Spleen (tissue), 13 donors: ENCODE measurements at places on chromosomes 2 and 18. TPM values are rescaled to one million over a fixed set of nuclear protein-coding genes. Genes with fewer than 3 reads are reported as not detected.

Gene UPP2
- not detected for total RNA-seq

Gene CCDC178
- 4.7 TPM for total RNA-seq

Gene C1QL2
- total RNA-seq, result not detected

Gene KLHL30
- 0.15 TPM for total RNA-seq

Gene G6PC2
- total RNA-seq, result not detected

Gene CROCC2
- 0.39 TPM for total RNA-seq

Gene ALPG
- total RNA-seq, result not detected

Gene TCF23
- 3.2 TPM for total RNA-seq

Gene NCKAP1
- 40.1 TPM for total RNA-seq

Gene ERFE
- total RNA-seq, result 0.49 TPM

Gene EIF2AK3
- 23.7 TPM for total RNA-seq

Gene SETBP1
- 27.4 TPM for total RNA-seq

GRCh38 chr2:228532233-228532632 is 350.7 kb upstream of the SPHKAP start:
- DNase-seq, result no peak

GRCh38 chr2:43088143-43089073 is 138.0 kb downstream of the ZFP36L2 start:
- DNase-seq, result peak; percentile 25

- no peak for DNase-seq
Observed at GRCh38 chr2:13480057-13480456, 763.3 kb downstream of the TRIB2 start.

- no peak for DNase-seq
Observed at GRCh38 chr2:124027182-124027581, 2.1 kb downstream of the CNTNAP5 start.

DNA sequence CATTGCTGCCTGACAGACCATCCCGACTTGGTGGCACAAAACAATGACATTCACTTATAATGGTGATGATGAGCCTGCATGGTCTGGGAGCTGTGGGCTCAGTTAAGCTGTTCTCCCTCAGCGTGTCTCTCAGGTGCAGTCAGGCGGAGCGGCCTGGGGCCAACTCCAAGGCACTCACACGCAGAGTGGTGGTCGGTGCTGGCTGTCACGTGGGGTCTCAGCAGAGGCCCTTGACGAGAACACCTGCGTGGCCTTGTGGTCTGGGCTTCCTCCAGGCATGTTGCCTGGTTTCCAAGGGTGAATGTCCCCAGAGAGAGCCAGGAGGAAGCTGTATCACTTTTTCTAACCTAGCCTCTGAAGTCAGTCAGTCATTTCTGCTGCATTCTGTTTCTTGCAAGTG is 29.8 kb downstream of the ARMC9 start:
- no peak for DNase-seq

DNA sequence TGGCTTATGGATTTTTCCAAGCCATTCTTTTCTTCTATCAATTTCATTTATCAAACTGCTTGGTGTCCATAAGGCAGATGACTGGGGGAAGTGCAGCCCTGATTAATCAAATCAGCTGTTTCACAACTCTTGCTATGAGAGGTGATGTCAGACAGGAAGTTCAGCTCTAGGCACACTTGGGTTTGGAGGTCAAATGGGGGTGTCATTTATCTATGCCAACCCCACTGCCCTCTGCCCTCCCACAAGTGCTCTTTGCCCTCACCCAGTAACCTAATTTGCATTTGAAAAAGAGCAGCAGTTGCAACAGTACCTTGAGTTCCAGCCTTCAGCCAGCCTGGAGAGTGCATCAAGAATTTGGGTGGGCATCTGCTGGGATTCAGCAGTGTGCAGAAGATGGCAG is 431.3 kb upstream of the SPRED2 start:
- DNase-seq, result no peak

GRCh38 chr2:130827502-130828251 is 9.0 kb upstream of the ARHGEF4 start:
- DNase-seq, result peak; percentile 61

GRCh38 chr2:3475771-3476170 is 43.6 kb downstream of the ADI1 start:
- peak; percentile 59 for DNase-seq

- no peak for DNase-seq
Observed at GRCh38 chr18:22933966-22934423, 867 bp downstream of the RBBP8 start.

GRCh38 chr2:225468131-225468530 is 68.6 kb downstream of the NYAP2 start:
- no peak for DNase-seq

GRCh38 chr18:41706301-41706700 is 248.7 kb upstream of the PIK3C3 start:
- DNase-seq, result no peak

GRCh38 chr2:202127687-202128331 is 54.8 kb downstream of the KIAA2012 start:
- DNase-seq, result no peak

- DNase-seq, result no peak
Observed at GRCh38 chr2:19073522-19073921, 284.9 kb downstream of the OSR1 start.

- DNase-seq, result no peak
Observed at GRCh38 chr2:7272210-7272609, 355.0 kb downstream of the RNF144A start.

DNA sequence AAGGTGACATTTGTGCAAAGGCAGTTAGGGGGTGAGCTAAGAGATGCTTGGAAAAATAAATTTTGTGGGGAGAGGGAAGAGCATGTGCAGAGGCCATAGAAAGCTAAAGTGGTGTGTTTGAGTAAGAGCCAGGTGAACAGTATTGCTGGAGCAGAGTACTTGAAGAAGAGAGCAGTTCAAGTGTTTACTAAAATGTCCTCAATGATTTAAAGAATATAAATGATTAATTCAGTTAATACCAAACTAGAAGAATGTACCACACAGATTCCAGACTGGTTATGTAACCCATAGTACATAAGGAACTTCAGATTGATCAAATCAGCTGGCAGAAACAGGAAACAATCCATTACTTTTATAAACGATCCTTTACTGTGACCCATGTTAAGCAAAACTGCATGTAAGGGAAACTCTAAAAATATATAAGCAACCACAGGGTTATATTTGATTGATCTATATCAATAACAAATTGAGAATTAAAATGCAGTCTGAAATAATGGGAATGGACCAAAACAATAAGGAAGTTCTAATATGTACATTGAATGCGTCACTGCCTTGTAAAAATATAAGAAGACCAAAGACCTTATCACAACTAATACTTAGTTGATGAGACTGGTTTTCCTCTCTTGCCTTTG is 76.9 kb downstream of the LDAH start:
- no peak for DNase-seq

DNA sequence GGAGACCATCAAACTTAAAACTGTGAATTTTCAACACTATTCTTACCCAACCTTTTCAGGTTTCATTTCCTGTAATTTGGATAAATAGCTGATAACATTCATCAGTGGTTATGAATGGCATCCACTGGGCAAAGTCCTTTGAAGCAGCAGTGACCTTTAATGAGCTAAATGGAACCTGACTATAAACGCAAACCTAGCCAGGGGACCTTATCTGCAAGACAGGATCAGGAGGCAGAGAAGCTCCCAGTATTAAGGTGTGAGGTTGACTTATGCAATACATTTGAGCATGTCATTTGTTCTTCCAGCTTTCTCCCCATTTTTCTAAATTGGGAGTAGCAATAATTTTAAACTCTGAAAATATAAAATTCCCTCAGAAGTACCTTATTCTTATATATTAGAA is 38.4 kb downstream of the CREG2 start:
- DNase-seq, result no peak

DNA sequence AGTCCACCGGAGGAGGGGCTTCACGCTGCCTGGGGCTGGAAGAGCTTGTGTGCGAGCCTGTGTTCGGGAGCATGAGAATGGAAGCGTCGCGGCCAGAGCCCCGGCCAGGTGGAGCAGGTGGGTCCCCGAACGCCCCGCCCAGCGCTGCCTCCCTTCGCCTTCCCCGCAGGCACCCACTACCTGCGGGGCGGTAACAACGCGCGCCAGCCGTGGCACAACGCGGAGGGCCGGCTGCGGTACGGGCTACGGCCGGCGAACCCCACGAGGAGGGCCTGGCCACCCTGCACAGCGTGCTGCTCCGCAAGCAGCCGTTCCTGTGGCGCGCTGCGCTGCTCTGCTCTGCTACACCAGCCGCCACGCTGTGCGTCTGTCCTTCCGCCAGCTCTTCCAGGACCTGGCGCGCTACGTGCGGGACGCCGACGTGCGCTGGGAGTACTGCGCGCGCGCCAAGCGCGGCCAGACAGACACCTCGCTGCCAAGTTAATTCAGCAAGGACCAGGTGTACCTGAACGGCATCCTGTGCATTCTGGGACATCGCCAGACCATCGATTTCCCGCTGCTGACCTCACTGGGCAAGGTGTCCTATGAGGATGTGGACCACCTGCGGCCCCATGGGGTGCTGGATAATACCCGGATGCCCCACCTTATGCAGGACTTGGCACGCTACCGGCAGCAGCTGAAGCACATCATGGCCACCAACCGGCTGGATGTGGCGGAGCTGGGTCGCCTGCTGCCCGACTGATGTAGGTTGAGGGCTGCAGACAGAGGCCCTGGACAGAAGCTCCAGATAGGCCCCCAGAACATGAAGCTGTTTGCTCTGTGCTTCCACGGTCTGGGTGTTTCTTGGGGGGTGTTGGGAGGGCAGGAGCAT is 200.6 kb downstream of the NAPG start:
- no peak for DNase-seq

DNA sequence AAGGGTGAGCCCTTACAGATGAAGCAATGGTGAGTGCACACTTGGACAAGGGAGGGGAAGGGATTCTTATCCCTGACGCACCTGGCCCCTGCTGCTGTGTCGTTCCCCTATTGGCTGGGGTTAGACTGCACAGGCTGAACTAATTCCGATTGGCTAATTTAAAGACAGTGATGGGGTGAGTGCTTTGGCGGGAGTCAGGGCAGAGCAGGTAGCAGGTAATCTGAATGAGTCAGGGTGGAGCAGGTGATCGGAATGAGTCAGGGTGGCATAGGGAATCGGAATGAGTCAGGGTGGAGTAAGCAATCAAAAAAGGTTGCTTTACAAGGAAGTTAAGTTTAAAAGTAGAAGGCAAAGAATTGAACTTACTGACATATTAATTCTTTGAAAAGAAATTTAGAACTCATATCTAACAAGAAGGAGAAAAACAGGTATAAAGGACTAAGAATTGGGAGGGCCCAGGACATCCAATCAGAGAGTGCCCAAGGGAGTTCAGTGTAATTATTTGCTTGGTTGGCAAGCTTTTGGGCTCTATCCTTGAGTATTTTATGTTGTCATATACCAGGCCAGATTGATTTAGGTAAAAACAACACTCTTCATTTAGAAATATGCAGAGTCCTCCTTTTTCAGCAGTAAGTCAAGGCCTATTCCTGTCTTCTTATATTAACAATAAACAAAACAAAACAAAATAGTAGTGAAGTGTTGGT is 52.3 kb upstream of the RALBP1 start:
- DNase-seq, result no peak

DNA sequence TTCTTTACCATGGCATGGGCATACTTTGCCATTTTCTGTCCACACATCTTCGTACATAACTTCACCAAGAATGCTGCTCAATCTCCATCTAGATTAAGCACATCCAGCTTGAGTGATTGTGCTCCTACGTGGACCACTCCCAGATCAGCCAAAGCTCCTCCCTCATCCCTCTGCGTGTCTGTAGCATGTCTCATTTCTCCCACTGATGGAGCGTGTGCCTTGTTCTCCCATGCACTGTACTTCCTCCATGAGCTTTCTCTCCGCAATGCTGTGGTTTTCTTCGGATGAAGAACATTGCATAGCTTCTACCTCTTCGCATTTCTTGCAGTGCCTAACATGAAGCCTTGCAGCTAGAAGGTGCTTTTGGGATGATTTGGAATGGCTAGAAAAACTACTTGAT is 13.5 kb downstream of the CCL20 start:
- DNase-seq, result no peak

- DNase-seq, result no peak
Observed at GRCh38 chr2:118050386-118050785, 36.5 kb upstream of the CCDC93 start.

DNA sequence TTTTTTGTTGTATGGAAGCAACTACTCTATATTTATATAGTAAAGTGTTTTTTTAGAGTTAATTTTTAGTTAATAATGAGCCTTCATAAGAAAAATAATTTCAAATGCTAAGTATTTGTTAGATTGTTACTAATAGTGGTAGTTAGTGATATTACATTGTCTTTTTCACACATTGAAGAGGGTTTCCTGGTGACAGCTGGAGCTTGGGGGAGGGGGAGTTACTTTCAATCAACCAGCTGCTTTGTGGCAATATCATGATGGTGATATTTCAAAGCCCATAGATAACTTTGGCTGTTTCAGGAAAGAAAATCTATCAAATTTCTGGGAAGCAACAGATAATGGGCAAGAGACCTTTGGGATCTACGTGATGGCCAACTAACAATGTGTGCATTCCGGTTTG is 4.1 kb downstream of the RHBDD1 start:
- DNase-seq, result no peak

DNA sequence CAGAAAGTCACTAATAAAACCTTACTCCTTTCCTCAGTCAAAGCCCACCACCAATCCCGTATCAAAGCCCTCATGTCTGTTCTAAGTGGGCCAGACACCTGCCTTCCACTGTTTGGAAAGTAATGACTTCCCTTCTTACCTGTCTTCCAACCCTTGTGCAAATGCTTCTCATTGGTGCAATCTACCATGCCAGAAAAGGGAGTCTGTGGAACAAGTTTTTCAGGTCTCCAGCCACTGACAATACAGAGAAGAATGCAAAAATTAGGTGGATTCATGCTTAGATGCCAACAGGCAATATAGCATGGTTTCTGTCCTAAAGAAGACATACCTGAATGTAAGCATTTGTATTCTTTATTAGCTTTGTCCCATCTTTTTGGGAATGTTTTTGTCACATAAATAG is 1140.6 kb upstream of the LRRTM1 start:
- DNase-seq, result no peak

DNA sequence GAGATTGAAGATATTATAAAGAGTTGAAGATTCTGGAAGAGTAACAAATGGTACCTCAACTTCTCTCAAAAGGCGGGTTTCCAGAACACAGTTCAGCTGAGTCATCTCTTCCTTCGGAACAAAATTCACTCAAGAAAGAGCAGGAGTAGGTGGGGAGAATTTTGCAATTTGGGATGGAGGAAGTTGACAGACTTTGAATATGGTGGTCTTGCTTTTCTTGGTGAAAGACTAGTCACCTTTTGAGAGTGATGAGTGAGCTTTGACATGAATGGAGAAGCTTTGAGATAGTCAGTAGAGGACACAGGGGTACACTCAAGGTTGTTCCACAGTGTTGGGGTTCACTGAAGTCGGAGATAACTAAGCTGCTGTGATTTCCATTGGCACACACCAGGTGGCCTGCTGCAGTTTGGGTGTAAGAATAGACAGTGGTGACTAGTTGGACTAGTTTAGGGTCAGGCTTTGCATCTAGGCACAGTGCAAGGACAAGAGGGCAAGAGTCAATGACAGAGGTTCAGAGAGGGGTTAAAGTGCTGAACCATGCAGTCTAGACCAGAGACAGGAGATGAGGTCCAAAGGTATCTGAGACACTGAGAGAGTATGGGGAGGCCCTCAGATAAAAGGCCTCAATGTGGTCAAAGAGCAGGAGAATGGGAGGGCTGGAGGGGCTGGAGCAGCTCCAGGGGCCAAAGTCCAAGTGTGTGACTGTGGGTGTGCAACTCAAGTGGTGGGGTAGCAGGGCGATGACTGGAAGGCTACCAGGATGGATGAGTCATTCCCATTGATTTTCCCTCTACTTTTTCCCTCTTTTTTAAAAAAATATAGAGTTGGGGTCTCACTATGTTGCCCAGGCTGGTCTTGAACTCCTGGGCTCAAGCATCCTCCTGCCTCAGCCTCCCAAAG is 7.7 kb downstream of the CCL20 start:
- DNase-seq, result no peak

- DNase-seq, result no peak
Observed at GRCh38 chr2:172724724-172725123, 10.9 kb upstream of the RAPGEF4 start.

GRCh38 chr2:191218292-191218898 is 26.8 kb upstream of the MYO1B start:
- DNase-seq, result no peak
